ENCODE measurements at places on chromosomes 11 and 22.

- no peak for DNase-seq
Measured at GRCh38 chr22:50530580-50530876, 716 bp upstream of the TYMP start.

GRCh38 chr11:95877291-95877690, 46.6 kb downstream of the MTMR2 start:
- DNase-seq: no peak

- DNase-seq: no peak
Measured at GRCh38 chr11:106086850-106087249, 9.4 kb downstream of the AASDHPPT start.

- no peak for DNase-seq
Measured at GRCh38 chr11:116344601-116345000, 428.2 kb downstream of the BUD13 start.

GRCh38 chr11:34124885-34125668, 19.6 kb downstream of the NAT10 start:
- no peak for DNase-seq

DNA sequence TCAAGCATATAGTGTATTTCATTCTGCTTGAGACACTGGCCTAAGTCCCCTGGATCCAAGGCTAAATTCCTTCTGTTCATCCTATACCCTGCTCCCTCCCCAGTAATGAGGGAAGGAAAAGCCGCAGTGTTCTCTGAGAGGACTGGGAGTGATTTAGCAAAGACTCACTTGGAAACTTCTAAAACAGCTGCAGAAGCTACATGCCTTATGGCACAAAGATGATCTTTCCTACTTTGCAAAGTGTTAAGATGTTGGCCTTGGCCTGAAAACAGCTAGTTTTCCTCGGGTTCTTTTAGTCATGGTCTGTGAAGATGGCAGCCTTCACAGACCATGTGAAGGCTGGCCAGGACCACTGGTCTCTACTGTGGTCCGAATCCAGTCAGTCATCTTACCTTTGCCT, 65.7 kb downstream of the ABTB2 start:
- no peak for DNase-seq

GRCh38 chr11:19597206-19597605, 115.4 kb upstream of the NAV2 start:
- DNase-seq: no peak

GRCh38 chr11:2195756-2196088, 24.1 kb upstream of the TH start:
- DNase-seq: no peak

GRCh38 chr11:27571154-27571810, 64.7 kb upstream of the LIN7C start:
- no peak for DNase-seq

DNA sequence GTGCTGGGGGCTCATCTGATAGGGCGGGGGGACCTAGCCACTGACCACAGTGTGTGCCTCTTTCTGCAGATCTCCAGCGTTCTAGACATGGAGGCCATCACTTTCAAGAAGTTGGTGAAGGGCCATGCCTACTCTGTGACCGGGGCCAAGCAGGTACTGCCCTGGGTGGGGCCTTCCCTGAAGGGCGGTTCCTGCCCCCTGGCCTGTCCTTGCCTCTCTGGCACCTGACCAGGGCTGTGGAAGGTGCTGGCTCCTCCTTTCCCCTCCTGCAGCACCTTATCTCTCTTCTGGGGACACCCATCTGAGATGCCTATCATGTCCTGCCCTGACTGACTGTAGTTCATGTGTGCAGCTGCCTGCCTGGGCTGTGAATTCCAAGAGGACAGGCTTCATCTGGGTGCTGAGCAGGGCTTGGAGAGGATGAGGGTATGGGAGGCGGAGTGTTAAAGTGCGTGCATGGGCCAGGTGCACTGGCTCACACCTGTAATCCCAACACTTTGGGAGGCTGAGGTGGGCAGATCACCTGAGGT, 5.5 kb downstream of the CAPN1 start:
- DNase-seq: no peak

DNA sequence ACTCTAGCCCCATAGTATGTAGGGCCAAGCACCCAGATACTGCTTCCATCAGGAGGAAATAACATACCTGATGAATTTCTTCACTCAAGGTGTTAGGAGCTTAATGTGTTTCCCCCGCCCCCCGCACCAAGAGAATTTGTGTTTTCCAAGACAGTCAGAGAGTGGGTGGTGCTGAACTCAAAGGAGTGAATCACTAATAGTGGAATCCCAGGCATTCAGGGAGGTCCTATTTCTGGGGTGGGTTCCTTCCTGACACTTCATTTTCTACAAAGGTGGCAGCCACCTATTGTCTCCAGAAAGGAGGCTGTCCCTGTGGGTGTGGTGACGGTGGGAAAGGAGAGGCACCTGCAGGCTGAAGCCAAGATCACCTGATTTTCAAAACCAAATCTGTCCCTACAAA, 50.8 kb upstream of the ELF5 start:
- DNase-seq: no peak

- no peak for DNase-seq
Measured at GRCh38 chr11:17275400-17276235, 921 bp upstream of the NUCB2 start.

GRCh38 chr11:87779276-87780067, 395.8 kb downstream of the RAB38 start:
- no peak for DNase-seq

GRCh38 chr11:90344546-90344945, 121.7 kb upstream of the CHORDC1 start:
- no peak for DNase-seq

DNA sequence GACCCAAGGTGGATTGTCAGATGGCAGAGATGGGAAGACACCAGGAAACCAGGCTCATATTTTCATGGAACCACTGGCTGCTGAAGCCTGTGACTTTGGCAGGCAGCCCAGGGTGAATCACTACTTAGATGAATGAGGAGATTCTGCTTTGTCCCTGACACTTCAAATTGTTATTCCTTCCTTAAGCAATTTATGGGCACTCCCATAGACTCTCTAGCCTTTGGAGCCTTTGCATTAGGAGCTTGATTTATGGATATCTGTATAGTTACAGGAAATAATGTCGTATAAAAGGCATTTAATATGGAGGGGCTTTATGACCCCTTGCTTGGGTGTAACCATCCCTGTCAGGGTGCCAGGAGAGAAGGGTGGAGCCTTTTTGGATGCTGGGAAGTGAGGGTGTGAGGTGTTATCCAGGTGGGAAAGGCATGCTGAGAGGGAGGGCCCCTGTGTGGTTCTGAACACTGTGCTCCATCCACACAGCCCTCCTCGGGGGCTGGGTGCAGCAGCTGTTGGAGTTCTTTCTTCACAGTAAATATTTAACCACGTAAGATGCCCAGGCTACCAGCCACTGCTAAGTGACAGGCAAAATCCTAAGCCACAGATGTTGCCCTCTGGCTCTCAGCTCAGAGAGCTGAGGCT, 35.3 kb downstream of the IL18 start:
- no peak for DNase-seq

Measured in activated naive CD8-positive, alpha-beta T cell treated with anti-CD3 and anti-CD28 coated beads, Interleukin-2, amount 50 U/mL, for 16 hours (primary cell).